ENCODE measurements at places on chromosomes 7 and 10. TPM values are rescaled to one million over a fixed set of nuclear protein-coding genes. Genes with fewer than 3 reads are reported as not detected.

TMEM178B gene
- under 0.01 TPM for total RNA-seq

NEUROG3 gene
- not detected for total RNA-seq

LRIT1 gene
- total RNA-seq = not detected

NKX6-2 gene
- total RNA-seq = not detected

GRID2IP gene
- total RNA-seq = 0.15 TPM

TMEM168 gene
- total RNA-seq = 12.8 TPM

CTNNA3 gene
- total RNA-seq = not detected

PLPP4 gene
- total RNA-seq = not detected

CYP2C19 gene
- total RNA-seq = not detected

ELMO1 gene
- total RNA-seq = 1.6 TPM

DNAJC12 gene
- total RNA-seq = 2.2 TPM

CCNY gene
- 38.2 TPM for total RNA-seq

UPK3B gene
- total RNA-seq = not detected

PON1 gene
- not detected for total RNA-seq

UNCX gene
- total RNA-seq = not detected

PCLO gene
- total RNA-seq = 0.17 TPM

MORN4 gene
- total RNA-seq = 9.4 TPM

GPR15LG gene
- not detected for total RNA-seq

OR9A2 gene
- not detected for total RNA-seq

PLAC9 gene
- 23.6 TPM for total RNA-seq

SLC26A4 gene
- total RNA-seq = 0.74 TPM

INA gene
- 0.59 TPM for total RNA-seq

HYAL4 gene
- not detected for total RNA-seq

BZW2 gene
- total RNA-seq = 107 TPM

MALRD1 gene
- 0.17 TPM for total RNA-seq

SDK1 gene
- 4.9 TPM for total RNA-seq

FXYD4 gene
- total RNA-seq = not detected

OPALIN gene
- total RNA-seq = not detected

PALD1 gene
- 1.3 TPM for total RNA-seq

ANK3 gene
- 1.3 TPM for total RNA-seq

ASZ1 gene
- not detected for total RNA-seq

PNLIPRP1 gene
- total RNA-seq = not detected

LHPP gene
- 4.7 TPM for total RNA-seq

CFAP46 gene
- total RNA-seq = 3.9 TPM

TAS2R41 gene
- not detected for total RNA-seq

ASB10 gene
- total RNA-seq = not detected

AKR1C4 gene
- not detected for total RNA-seq

PRLHR gene
- not detected for total RNA-seq

MBLAC1 gene
- 3.0 TPM for total RNA-seq

HTR5A gene
- not detected for total RNA-seq

MYOF gene
- total RNA-seq = 138 TPM

MMD2 gene
- not detected for total RNA-seq

HMX2 gene
- total RNA-seq = not detected

TEX36 gene
- total RNA-seq = not detected

All from bronchus fibroblast of lung (primary cell).